ENCODE measurements at places on chromosomes 5 and 9.

GRCh38 chr9:16687678-16688369 is 182.6 kb downstream of the BNC2 start:
- DNase-seq, result no peak

DNA sequence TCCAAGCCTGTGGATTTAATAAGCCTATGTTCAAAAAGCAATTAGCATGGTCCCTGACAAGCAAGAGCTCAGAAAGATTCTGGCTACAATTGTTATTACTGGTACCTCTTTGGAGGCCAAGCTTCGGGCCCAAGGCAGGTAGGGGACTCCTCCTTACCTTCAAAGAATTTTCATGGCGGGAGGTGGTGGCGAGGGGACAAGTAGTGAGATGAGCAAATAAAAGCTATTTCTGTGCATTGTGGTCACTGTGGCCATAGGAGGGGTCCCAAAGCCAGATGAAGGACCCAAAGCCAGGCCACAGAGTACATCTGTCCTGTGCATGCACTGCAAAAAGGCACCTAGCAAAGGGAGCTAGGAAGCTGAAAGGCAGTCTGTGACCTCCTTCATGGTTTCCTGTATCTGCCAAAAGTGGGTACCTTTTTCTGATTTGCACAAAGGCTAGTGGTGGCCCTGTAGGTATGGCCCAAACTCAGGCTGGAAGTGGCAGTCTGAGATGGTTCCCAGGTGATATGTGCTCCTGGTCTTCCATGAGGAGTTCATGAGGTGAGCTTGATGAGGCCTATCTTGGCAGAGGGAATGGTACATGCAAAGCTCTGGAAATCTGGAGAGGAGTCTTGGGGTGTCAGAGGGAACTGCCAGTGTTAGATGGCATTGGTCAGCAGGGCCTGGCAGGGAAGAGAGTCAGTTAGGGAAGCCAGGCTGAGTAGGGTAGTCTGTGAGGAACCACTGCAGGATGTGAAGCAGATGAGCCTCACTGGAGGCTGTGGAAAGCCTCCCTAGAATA is 3.3 kb upstream of the CXXC5 start:
- no peak for DNase-seq

- DNase-seq, result no peak
Observed at GRCh38 chr9:129880654-129881546, 45.6 kb downstream of the USP20 start.

GRCh38 chr9:89418882-89419640 is 78.9 kb downstream of the SEMA4D start:
- no peak for DNase-seq

DNA sequence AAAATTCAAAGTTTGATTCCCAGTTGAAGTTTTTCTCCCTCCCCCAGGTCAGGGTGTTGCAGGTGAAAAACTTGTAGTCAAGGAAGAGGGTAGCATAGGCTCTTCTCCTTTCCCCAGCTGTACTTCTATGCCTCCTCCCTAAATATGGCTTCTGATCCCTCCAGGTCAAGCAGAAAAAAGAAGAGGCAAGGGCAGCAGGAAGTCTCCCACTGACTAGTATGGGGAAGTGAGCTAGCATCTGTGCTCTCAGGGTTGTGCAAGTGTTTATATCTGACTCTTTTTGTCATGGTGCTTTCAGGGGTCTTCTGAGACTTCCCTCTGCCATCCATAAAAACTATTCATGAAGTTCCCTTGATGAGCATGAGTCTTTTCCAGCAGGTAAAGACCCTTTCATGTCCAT is 76.0 kb downstream of the ATPSCKMT start:
- DNase-seq, result no peak

DNA sequence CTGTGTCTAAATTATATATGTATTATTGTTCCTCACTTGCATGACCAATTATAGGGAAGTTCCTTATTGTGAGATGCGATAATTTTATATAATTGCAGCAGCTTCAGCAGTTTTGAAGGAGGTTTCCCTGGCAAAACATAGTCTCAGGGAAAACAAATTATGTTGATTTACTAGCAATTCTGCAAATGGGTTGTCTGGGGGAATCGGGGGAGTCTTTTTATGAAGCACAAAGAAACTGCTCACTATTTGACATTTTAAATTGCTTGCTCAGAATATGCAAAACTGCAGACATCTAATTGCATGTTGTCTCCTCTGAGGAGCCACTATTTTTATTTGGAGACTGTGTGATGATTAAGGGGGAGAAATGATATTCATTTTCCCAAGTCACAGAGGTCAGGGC is 361.6 kb downstream of the YTHDC2 start:
- no peak for DNase-seq

DNA sequence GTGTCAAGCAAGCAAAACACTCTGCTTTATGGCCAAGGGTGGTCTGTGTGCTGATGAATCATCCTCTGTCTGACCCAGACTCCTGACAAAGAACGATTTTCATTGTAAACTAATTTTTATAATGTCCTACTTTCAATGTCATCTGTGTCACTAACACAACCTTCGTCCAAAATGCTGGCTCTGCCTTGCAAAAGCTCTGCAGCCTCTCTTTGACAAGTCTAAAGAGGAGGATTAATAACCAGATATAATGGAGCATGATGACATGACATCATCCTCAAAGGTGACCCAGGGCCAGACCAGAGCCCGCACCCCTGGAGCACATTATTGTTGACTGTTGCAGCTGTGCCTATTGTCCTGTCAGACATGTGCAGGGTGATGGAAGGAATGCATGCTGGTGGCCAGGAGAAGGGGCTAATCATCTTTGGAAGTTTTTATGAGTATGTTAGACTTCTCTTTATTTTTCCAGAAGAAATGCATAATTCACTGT is 589.4 kb downstream of the NR2F1-AS1 start:
- DNase-seq, result no peak

DNA sequence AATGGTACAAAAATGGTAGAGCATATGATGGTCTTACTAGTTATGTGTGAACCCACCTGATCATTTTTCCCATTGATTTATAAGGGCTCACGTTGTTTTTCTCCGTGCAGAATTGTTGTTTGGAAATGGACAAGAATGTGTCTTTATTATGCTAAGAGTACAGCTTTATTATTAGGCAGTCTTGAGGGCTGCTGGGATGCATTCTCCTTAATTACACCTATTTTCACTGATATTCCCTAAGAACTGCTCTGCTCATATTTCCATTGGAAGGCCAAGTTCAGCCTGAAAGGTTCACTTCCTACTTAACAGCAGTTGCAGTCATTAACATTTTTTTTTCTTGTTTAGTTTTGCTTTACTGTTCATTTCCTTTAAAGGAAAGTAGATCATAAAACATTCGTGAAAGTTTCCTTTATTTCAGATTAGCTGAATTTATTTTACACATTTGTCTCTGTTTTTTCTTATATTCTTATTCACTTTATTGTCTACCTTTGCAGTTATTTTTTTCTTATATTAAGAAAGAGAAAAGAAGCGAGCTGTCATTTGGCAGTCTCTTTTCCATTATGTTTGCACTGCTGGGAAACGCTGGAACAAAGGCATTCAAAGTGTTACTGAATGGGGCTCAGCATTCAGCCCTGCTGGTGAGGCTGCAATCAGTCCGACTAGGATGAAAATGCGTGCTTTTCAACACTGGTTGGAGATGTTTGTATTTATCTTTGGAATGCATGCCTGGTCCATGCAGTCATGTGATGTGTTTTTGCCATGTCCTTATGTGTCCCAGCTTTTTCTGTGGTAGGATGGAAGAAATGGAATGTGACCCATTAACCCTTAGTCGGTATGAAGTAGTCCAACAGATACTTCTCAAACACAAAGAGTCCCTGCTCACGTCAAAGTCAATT is 602.7 kb upstream of the ZNF608 start:
- DNase-seq, result no peak

DNA sequence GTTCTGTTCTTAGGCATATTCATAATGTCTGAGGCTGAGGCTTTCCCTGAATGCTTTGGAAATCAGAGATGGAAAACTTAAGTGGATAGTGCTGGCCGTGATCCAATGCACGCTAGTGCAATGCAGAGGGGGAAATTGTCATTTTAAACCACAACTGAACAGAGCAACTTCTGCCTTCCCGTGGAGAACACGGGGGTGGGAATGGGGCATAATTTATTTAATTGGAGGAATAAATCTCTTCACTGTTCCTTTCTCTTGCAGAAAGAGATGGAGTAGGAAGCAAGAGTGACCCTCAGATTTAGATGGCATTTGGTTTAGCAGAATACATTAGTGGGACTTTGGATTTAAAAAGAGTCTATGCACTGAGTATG is 22.9 kb upstream of the NREP start:
- DNase-seq, result no peak

GRCh38 chr5:71492817-71493615 is 37.6 kb downstream of the BDP1 start:
- DNase-seq, result no peak

DNA sequence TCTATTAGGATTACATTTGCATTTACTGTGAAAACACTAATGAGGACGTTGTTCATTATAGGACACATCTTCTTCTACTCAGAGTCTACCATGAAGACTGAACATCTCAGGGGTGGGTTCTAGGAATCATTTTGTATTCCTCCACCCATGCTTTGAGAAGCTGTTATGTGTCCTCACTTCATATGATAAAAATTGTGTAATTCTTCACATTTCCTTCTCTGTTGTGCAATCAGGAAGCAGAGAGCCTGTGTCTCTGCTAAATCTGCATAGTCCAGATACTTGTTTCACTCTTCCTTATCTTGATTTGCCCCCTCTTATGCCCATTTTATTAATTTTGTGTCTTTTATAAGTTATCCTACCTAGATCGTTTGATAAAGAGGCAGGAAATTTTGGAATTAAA is 97.8 kb upstream of the IQGAP2 start:
- DNase-seq, result no peak

GRCh38 chr9:111237447-111237846 is 92.6 kb downstream of the OR2K2 start:
- DNase-seq, result no peak

- DNase-seq, result no peak
Observed at GRCh38 chr5:143085319-143085917, 315.2 kb downstream of the ARHGAP26 start.

DNA sequence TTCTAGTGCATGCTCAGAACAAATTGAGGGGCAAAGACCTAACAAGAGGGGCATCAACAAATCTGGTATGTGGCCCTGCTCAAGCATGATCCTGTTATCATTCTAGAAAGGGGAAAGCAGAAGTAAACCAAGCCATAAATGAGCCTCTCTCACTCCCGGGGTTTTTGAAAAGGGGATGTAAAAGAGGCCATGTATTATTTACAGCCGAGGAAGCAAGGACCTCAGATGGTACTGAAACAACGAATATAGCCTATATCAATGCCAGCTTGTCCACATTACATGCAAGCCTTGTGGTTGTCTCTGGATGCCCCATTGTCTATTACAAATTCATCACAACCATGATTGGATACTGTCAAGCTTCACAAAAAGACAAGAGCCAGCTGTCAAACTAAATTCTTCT is 211.3 kb downstream of the DCP2 start:
- DNase-seq, result no peak

GRCh38 chr9:16709924-16710323 is 160.5 kb downstream of the BNC2 start:
- no peak for DNase-seq

- DNase-seq, result no peak
Observed at GRCh38 chr5:91070761-91071550, 312.2 kb downstream of the ARRDC3 start.

DNA sequence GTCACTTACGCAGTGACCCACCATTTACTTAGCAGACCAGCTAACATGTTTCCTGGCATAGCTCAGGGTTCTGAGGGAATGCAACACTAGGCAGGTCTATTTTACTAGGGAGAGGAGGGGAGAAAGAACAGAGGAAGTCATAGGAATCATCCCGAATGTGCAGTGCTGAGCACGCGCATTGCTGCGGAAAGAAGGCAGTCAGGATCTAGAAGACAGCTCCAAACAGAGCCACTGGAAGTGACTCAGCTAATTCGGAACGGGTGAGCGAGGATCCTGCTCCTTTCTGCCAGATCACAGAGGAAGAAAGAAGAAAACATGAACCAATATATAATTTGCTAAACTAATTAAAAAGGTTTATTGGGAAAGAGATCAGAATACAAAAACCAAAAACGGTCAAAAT is 339.8 kb downstream of the EFNA5 start:
- DNase-seq, result no peak
